ENCODE measurements at places on chromosomes 3 and 15. TPM values are rescaled to one million over a fixed set of nuclear protein-coding genes. Genes with fewer than 3 reads are reported as not detected.

TMEM266 gene
- 0.47 TPM for total RNA-seq

GHSR gene
- total RNA-seq, result not detected

TGM5 gene
- total RNA-seq, result not detected

EXOSC7 gene
- total RNA-seq, result 24.0 TPM

IL16 gene
- total RNA-seq, result not detected

WDR49 gene
- not detected for total RNA-seq

ITIH4 gene
- not detected for total RNA-seq

PAK6 gene
- total RNA-seq, result not detected

B3GALNT1 gene
- 11.9 TPM for total RNA-seq

DISP2 gene
- under 0.01 TPM for total RNA-seq
